ENCODE measurements at places on chromosomes 12 and 14. TPM values are rescaled to one million over a fixed set of nuclear protein-coding genes. Genes with fewer than 3 reads are reported as not detected.
A peak's percentile ranks its signal among the peaks of the same experiment; 100 is the strongest.

TSPAN11 gene
- total RNA-seq: 0.32 TPM

ORMDL2 gene
- total RNA-seq: 21.6 TPM

RBP5 gene
- not detected for total RNA-seq

SLC35F4 gene
- not detected for total RNA-seq

KCNH3 gene
- under 0.01 TPM for total RNA-seq

HCAR3 gene
- not detected for total RNA-seq

BICDL1 gene
- 1.7 TPM for total RNA-seq

TMED8 gene
- 9.3 TPM for total RNA-seq

CD163 gene
- total RNA-seq: not detected

NTF3 gene
- 7.4 TPM for total RNA-seq

PHETA1 gene
- total RNA-seq: 11.3 TPM

DHH gene
- total RNA-seq: not detected

TAS2R10 gene
- total RNA-seq: 0.86 TPM

TPPP2 gene
- total RNA-seq: not detected

GRCh38 chr14:24063263-24063836 lies 8.0 kb upstream of the CPNE6 start:
- DNase-seq: no peak

GRCh38 chr12:61894168-61894567 lies 366.0 kb upstream of the USP15 start:
- DNase-seq: no peak

DNA sequence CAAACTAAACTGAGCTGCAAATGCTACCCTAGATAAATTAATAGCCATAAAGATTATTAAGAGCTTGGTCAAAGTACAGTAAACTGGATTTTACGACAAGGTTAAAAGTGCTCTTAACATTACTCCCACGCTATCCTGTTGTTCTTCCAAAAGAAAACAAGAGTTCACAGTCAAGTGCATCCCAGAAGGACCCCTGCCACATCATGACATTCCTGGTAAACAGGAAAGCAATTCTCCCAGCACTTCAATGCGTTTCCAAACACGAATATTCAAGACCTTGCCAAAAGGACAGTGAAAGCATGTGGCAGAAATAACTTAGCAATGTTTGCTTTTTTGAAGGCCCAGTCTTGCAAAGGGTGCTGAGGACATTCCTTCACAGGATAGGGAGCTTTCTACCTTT lies 11.2 kb downstream of the SPRING1 start:
- DNase-seq: peak; percentile 52

DNA sequence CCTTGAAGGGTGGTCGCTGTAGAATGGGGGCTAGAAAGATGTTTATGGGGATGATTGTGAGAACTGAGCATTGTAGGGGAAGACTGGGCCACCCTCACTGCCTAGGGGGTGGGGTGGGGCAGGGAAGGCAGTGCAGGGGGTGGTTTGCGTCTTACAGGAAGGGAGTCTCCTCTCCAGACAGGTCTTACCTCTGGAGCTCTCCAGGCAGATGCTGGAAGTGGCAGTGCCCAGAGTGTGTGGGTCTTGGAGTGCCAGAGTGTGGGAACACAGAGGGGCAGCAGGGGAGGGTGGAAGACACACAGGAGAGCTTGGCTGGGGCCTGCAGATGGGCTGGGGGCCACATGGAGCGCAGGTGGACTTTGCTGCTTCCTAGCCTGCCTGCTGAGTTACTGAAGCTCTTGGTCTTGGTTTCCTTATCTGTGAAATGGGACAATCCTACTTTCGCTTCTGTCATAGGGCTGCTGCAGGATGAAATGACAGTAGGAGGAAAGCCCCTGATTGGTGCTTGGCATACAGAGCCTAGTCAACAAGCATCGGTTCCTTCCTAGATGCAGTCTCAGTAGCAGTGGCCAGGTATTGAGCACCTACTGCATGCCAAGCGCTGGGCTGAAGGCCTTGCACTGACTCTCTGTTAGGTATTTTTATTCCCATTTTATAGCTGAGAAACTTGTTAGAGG lies 118.3 kb downstream of the SLC25A47 start:
- DNase-seq: no peak

DNA sequence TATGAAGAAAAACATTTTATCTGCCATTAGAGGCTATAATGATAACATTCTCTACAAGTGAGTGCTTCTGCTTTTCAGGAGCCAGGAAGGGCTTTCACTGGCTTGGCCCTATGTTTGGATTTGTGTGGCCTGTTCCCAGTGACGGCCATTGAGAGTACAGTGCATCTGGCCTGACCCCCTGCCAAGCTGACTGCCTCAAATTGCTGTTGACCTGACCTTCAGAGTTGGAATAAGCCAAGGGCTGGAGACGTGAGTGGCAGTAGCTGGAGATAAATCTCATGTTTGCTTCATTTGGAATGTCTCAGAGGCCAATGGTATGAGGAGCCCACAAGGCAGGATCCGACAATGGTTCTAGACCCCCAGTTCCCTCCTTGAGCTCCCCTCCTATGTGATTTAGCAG lies 28.3 kb upstream of the PLEKHG7 start:
- DNase-seq: no peak

DNA sequence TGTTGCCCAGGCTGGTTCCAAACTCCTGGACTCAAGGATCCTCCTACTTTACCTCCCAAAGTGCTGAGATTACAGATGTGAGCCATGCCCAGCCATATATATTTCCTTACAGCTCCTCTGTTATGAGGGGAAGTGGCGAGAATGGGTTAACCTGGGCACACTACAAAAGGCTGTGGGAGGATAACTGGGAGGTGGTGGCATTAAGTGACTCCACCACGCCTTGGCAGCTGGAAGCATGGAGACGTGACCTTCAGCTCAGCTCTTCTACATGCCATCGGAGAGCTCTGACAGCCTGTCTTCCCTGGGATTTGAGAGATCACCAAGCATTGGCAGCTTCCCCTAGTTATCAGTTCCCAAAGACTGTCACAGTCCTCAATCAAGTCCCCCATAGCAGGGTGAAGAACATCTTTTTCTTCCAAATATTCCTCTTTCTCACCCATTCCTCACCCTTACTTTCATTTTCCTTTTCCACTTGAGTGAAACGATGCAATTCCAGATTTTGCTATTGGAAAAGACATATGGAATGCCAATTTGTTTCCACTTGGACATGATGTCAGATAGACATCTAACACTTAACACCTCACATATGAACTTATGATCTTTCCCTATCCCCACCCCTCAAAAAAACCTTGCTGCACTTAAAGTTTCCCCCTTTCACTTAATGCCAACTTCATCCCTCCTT lies 48.5 kb downstream of the PHLDA1 start:
- DNase-seq: no peak

DNA sequence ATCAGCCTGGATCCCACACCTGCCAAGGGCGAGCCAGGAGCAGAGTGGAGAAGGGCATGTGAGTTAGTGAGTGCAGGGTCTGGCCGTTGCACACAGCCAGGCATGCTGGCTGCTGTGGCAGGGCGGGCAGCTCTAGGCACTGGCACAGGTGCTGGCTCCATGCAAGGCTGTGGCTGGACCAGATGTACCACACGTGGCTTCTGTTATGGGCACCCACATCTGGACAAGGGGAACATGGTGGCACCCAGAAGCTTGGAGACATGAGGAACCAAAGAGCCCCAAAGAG lies 20.1 kb downstream of the SERPINA3 start:
- DNase-seq: no peak

DNA sequence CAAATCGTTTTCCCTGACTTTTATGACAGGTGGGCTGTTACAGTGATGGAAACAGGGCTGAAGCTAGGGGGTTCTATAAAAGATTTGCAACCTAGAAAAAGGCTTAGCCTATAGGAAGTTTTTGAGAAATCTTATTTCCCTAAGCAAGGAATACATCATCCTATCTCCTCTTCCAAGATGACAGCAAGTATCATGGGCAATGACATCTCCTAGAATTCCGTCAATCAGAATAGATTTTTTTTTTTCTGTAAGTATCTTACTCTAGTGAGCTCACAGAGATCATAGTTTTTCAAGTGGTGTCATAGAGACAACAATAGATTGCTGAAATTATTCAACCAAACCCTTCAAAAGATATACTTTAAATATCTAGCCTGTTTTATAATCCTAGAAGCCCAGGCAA lies 108.8 kb downstream of the MYF5 start:
- no peak for DNase-seq

GRCh38 chr12:102316723-102317122 lies 119.1 kb upstream of the PMCH start:
- no peak for DNase-seq

GRCh38 chr14:72666610-72667009 lies 227.3 kb downstream of the DPF3 start:
- peak; percentile 58 for DNase-seq

DNA sequence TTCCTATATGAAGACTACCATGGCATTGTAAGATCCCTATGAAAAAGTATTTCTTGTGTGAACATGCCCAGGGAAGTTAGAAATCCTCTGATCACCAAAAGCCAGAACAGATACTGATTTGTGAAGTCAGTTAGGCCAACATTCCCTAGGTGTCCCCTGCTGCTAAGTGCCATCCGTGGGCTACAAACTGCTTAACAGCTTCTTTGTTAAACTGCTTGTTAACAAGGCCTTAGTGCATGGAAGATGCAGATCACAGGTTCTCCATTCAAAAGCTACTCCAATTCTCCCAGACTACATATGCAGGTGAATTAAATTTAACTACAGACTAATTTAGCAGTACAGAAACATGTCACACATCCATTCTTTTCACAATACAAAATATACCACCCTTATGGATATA lies 108.2 kb downstream of the PRICKLE1 start:
- DNase-seq: no peak

DNA sequence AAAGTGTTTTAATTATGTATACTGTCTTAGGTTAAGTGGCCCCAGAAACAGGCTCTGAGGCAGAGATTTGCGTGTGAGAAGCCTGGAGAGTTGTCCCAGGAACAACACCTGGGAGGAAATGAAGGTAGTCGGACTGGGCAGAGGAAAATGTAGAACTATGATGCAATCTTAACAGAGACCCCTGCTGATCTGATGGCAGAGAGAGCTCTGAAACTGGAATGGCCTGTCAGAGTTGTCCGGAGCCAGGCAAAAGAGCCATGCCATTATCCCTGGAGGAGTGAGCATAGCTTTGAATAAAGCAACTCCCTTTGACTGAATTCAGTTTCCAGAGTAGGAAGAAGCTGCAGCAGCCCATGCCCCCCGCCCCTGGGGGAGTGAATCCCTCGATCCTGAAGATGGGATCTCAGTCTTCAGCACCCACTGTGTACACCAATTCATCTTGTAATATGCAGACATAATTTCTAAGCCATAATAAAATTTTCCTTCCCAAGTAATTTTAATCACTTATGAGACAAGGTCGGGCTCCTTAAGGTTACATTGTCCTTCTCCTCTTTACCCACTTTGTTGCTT lies 264.8 kb downstream of the PDZRN4 start:
- no peak for DNase-seq

GRCh38 chr14:99675951-99676350 lies 8.1 kb upstream of the CYP46A1 start:
- DNase-seq: no peak

DNA sequence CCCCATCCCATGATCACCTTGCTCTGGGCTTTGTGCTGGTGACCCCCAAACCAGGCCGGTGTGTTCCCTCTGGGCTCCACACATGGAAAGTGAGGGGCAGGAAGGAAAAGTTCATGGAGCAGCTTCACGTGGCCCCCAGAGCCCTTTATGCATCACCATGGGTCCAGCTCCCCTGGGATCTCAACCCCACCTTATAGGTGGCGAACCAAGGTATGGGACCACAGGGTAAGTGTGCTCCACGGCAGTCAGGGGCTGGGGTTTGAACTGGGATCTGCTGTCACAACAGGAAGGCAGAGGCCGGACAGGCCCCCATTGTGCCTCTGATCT lies 7.4 kb upstream of the BEGAIN start:
- no peak for DNase-seq

- no peak for DNase-seq
Observed at GRCh38 chr12:110366321-110367142, 37.0 kb downstream of the ANAPC7 start.

- DNase-seq: peak; percentile 9
Observed at GRCh38 chr12:100279607-100280244, 12.7 kb downstream of the SCYL2 start.

GRCh38 chr12:28313631-28314030 lies 123.4 kb downstream of the CCDC91 start:
- DNase-seq: peak; percentile 39

DNA sequence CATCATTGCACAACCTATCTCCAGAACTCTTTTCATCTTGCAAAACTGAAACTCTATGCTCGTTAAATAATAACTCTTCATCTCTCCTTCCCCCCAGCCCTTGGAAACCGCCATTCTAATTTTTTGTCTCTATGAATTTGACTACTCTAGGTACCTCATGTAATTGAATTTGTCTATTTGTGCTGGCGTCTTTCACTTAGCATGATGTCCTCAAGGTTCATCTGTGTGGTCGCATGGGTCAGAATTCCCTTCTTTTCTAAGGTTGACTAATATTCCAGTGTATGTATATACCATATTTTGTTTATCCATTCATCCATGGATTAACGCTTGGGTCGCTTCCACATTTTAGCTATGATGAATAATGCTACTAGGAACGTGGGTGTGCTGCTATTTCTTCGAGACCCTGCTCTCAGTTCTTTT lies 80.1 kb downstream of the PLXNC1 start:
- no peak for DNase-seq

- no peak for DNase-seq
Observed at GRCh38 chr12:106027286-106027685, 111.5 kb downstream of the NUAK1 start.

GRCh38 chr12:22803725-22804124 lies 178.8 kb downstream of the ETNK1 start:
- no peak for DNase-seq

GRCh38 chr14:101889898-101890297 lies 74.5 kb upstream of the DYNC1H1 start:
- DNase-seq: peak; percentile 19

GRCh38 chr12:129423041-129423580 lies 480.7 kb downstream of the TMEM132D start:
- DNase-seq: no peak

DNA sequence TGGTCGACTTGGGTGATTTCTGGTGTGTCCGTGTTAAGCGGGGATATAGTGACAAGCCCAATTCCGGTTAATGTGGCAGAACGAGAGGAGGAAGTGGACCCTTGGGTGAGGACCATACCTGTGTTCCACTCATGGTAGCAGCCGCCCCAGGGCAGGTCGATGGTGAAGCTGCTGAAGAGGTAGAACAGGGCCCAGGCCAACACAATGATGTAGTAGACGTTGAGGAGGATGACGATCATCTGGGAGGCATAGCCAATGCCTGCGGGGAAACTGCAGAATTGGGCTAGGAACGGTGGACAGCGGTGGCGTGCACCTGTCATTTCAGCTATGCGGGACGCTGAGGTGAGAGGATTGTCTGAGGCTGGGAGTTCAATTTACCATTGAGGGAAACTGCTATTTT lies 20.1 kb downstream of the SLC6A13 start:
- DNase-seq: no peak

- no peak for DNase-seq
Observed at GRCh38 chr14:70021548-70022220, 142.5 kb downstream of the SMOC1 start.

DNA sequence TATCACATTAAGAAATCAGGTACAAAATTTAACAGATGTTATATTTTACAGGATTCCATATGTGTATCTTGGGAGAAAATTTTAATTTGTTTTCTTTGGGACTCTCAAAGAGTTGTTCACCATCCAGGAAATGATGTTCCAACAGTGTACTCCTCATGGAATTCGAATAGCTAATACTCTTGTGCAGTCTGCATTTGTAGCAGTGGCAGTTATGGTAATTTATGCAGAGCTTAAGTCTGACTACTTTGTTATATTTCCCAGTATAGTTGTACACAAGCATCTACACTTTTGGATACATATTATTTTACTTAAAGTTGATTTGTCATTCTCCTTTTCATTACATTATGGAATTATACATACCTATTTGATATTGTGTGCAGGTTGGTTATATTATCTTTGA lies 436.7 kb upstream of the FBXO33 start:
- no peak for DNase-seq

- DNase-seq: no peak
Observed at GRCh38 chr14:99260116-99260515, 11.9 kb downstream of the BCL11B start.
